ENCODE measurements at places on chromosomes 12 and 14. TPM values are rescaled to one million over a fixed set of nuclear protein-coding genes. Genes with fewer than 3 reads are reported as not detected.

FAM90A1 gene
- total RNA-seq = 0.20 TPM

GYS2 gene
- total RNA-seq = not detected

CCDC177 gene
- not detected for total RNA-seq

CAPS2 gene
- 4.1 TPM for total RNA-seq

SIRT4 gene
- total RNA-seq = 1.6 TPM

BTBD6 gene
- 45.7 TPM for total RNA-seq

PTPN6 gene
- total RNA-seq = 299 TPM

STON2 gene
- total RNA-seq = 4.3 TPM

MYF5 gene
- total RNA-seq = not detected

KRT77 gene
- total RNA-seq = not detected

LARP4 gene
- total RNA-seq = 43.1 TPM

PLCZ1 gene
- total RNA-seq = not detected

LRRC10 gene
- not detected for total RNA-seq

CCDC175 gene
- not detected for total RNA-seq

TPPP2 gene
- total RNA-seq = not detected

ETFBKMT gene
- 1.3 TPM for total RNA-seq

ASIC1 gene
- 0.91 TPM for total RNA-seq

C12orf57 gene
- total RNA-seq = 141 TPM

TMEM116 gene
- 19.7 TPM for total RNA-seq

MAP3K9 gene
- 5.9 TPM for total RNA-seq

RNASE2 gene
- total RNA-seq = not detected

TOMM20L gene
- not detected for total RNA-seq

C12orf43 gene
- 11.5 TPM for total RNA-seq

TROAP gene
- 79.5 TPM for total RNA-seq

SEL1L gene
- total RNA-seq = 65.9 TPM

OSBPL8 gene
- 113 TPM for total RNA-seq

EFS gene
- not detected for total RNA-seq

ADAM20 gene
- total RNA-seq = 0.13 TPM

DUSP6 gene
- 171 TPM for total RNA-seq

RITA1 gene
- total RNA-seq = 16.9 TPM

KRT73 gene
- not detected for total RNA-seq

HSPB8 gene
- total RNA-seq = not detected

PIWIL1 gene
- total RNA-seq = not detected

CLEC7A gene
- total RNA-seq = not detected

SERPINA5 gene
- total RNA-seq = not detected

ANO4 gene
- not detected for total RNA-seq

CLEC1B gene
- not detected for total RNA-seq

ZNF10 gene
- 4.7 TPM for total RNA-seq

NKX2-8 gene
- not detected for total RNA-seq

CCDC198 gene
- total RNA-seq = not detected

REP15 gene
- total RNA-seq = not detected

RILPL2 gene
- total RNA-seq = 8.9 TPM

TPH2 gene
- not detected for total RNA-seq

KRT6C gene
- not detected for total RNA-seq

NRL gene
- total RNA-seq = 2.4 TPM

NPFF gene
- not detected for total RNA-seq

BEST3 gene
- total RNA-seq = not detected

ALKBH2 gene
- total RNA-seq = 8.2 TPM

ADAM21 gene
- total RNA-seq = not detected

P2RX2 gene
- not detected for total RNA-seq

OR2AP1 gene
- total RNA-seq = not detected

KCNH3 gene
- total RNA-seq = 0.58 TPM

MIPOL1 gene
- not detected for total RNA-seq

LRFN5 gene
- not detected for total RNA-seq

NFE2 gene
- total RNA-seq = 0.20 TPM

OR10P1 gene
- not detected for total RNA-seq

PMEL gene
- total RNA-seq = 0.33 TPM

PLEKHD1 gene
- total RNA-seq = 0.13 TPM

Data from activated CD4-positive, alpha-beta memory T cell treated with anti-CD3 and anti-CD28 coated beads, Interleukin-2, amount 10 ng/mL, durations not matched to agents 7 days and 5 days (primary cell).